ENCODE measurements at places on chromosomes 6 and 20. TPM values are rescaled to one million over a fixed set of nuclear protein-coding genes. Genes with fewer than 3 reads are reported as not detected.

Gene PXDC1
- 60.6 TPM for total RNA-seq

Gene NMBR
- not detected for total RNA-seq

Gene MDC1
- total RNA-seq = 5.4 TPM

Gene SAMD5
- 0.68 TPM for total RNA-seq

Gene TXLNB
- total RNA-seq = 0.95 TPM

Gene ZNF391
- total RNA-seq = 4.6 TPM

Gene PPIL6
- 1.4 TPM for total RNA-seq

Gene KCNK15
- 0.55 TPM for total RNA-seq

- DNase-seq = no peak
- no peak overlapping the region for H3K4me3 ChIP-seq
- H3K36me3 ChIP-seq = no peaks in the 10 kb centered on the region
- H3K4me1 ChIP-seq = no peaks in the 10 kb centered on the region
Observed at GRCh38 chr20:46999801-47000465, 105.3 kb downstream of the EYA2 start.

- no peaks in the 10 kb centered on the region for H3K4me1 ChIP-seq
- no peak overlapping the region for H3K4me3 ChIP-seq
- H3K36me3 ChIP-seq = no peaks in the 10 kb centered on the region
- H3K27me3 ChIP-seq = no peaks in the 10 kb centered on the region
Observed at GRCh38 chr6:70150521-70150920, 152.4 kb downstream of the COL9A1 start.

- H3K36me3 ChIP-seq = no peaks in the 10 kb centered on the region
- no peak overlapping the region for H3K4me3 ChIP-seq
- H3K27me3 ChIP-seq = no peaks in the 10 kb centered on the region
- no peak for DNase-seq
- H3K27ac ChIP-seq = no peak overlapping the region
- no peaks in the 10 kb centered on the region for H3K4me1 ChIP-seq
Observed at GRCh38 chr6:43886717-43887339, 116.8 kb downstream of the VEGFA start.

DNA sequence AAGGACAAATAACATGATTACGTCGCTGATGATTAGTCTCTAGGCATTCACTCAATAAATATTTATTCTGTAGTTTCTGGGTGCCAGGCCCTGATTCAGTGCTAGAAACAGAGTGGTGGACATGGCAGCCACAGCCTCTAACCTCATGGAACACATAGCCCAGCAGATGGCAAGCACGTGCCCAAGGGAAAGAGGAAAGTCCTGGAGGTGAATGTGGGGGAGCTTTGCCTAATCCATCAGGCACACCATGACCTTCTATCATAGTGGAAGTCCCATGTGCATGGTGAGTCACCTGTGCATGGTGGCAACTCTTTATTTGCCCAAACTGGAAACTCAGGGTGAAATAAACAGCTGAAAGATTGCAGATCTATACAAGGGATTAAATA is 143.0 kb upstream of the TNFAIP3 start:
- no peak for DNase-seq
- H3K27ac ChIP-seq = peak overlapping the region; percentile 50
- H3K4me3 ChIP-seq = no peak overlapping the region
- H3K4me1 ChIP-seq = peaks cover 7% of the 10 kb centered on the region
- no peaks in the 10 kb centered on the region for H3K36me3 ChIP-seq

- DNase-seq = no peak
- no peak overlapping the region for H3K4me3 ChIP-seq
- no peaks in the 10 kb centered on the region for H3K27me3 ChIP-seq
- H3K4me1 ChIP-seq = no peaks in the 10 kb centered on the region
- no peak overlapping the region for H3K27ac ChIP-seq
Observed at GRCh38 chr6:133817460-133818047, 71.4 kb upstream of the TCF21 start.

DNA sequence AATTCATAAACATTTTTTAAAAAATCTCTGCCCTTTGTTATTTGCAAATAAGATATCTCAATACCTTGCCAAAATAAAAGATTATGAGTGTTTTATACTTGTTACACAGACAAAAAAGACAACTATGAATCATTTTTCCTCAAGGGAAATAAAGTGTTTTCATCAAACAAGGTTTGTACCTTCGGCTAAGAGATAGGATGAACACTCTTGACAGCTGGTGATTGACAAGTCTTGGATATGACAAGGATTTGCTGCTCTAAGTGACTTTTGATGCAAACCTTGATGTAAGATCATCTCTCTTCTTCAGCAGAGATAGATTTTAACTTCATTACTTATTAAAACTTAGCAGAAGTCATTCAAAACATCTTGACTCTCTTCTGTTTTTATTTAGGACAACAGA is 514.3 kb upstream of the IRAK1BP1 start:
- no peaks in the 10 kb centered on the region for H3K4me1 ChIP-seq
- H3K36me3 ChIP-seq = no peaks in the 10 kb centered on the region

DNA sequence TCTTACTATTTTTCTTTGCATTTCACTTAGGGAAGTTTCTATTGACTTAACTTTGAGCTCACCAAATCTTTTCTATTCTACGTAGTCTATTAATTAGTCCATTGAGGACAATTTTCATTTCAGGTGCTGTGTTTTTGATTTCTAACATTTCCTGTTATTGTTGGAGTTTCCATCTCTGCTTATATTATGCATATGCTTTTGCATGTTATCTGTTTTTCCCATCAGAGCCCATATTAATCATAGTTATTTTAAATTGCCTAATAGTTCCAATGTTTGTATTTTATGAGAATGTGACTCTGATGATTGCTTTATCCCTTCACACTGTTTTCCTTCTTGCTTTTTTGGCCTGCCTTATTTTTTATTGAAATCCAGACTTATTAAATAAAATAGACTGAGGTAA is 414.5 kb upstream of the OPRM1 start:
- no peaks in the 10 kb centered on the region for H3K36me3 ChIP-seq
- no peaks in the 10 kb centered on the region for H3K27me3 ChIP-seq
- no peak for DNase-seq
- no peak overlapping the region for H3K4me3 ChIP-seq
- no peaks in the 10 kb centered on the region for H3K4me1 ChIP-seq

DNA sequence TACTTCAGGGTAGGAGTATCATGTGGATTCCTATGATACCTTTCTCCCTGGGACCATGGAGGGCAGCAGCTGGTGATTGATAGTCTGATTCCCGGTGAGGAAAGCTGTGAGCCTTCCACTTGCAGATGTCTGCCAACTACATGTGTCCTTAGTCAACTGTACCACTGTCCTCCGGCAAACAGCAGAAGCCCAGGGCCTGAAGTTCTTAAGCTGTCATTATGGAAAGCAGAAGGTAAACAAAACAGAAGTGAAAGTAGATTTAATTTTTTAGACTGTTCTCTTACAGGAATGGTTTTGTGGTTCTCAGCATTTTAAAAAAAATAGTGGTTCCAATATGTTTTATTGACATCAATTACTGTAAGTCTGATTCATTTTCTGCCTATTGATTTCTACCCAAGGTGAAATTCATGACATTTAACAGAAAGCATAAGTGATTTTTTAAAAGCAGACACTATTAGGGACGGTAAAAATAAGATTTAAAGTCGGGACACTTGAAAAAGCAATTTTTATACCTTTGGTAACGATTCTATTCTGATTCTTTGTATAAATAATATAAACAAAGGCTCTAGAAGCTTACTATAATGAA is 36.6 kb downstream of the PTPN1 start:
- no peaks in the 10 kb centered on the region for H3K36me3 ChIP-seq
- no peaks in the 10 kb centered on the region for H3K27me3 ChIP-seq
- peaks cover 45% of the 10 kb centered on the region for H3K4me1 ChIP-seq
- peak overlapping the region; percentile 36 for H3K27ac ChIP-seq

DNA sequence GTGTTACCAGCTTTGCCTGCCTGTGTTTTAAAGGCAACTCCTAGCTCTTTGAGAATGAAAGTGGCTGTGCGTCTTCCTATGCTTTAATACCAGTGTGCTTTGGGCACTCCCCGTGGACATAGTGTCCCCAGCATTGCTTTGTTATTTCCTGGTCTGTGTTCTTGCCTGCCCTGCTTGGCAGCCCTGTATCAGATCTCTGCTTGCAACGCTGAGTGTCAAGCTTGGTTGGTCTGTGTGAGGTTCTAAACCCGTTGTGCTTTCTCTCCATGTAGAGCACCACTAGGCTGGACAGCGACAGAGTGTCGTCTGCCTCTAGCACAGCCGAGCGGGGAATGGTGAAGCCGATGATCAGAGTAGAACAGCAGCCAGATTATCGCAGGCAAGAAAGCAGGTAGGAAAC is 80.2 kb downstream of the AFDN start:
- H3K27ac ChIP-seq = no peak overlapping the region
- H3K36me3 ChIP-seq = peaks cover 7% of the 10 kb centered on the region
- no peaks in the 10 kb centered on the region for H3K27me3 ChIP-seq
- no peak for DNase-seq
- H3K4me3 ChIP-seq = no peak overlapping the region
- no peaks in the 10 kb centered on the region for H3K4me1 ChIP-seq

DNA sequence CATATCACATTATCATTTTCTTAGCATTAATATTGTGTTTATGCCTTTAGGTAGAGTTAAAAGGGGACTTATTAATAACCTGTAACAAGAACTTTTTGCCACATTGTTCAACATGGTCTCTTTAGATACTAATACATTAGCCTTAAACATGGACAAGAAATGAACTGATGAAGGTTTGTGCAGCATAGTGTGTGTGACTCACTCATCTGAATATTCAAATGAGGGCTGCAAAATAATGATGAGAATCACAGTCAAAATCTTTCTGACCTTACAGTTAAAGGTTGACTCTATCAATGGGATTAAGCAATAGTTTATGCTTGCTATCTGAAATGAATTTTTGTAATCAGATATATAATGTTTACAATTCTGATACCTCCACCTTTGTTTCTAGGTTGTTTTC is 1189.3 kb upstream of the CITED2 start:
- H3K4me1 ChIP-seq = peaks cover 15% of the 10 kb centered on the region
- no peak overlapping the region for H3K4me3 ChIP-seq
- H3K27me3 ChIP-seq = no peaks in the 10 kb centered on the region
- no peak for DNase-seq
- H3K27ac ChIP-seq = no peak overlapping the region
- no peaks in the 10 kb centered on the region for H3K36me3 ChIP-seq

DNA sequence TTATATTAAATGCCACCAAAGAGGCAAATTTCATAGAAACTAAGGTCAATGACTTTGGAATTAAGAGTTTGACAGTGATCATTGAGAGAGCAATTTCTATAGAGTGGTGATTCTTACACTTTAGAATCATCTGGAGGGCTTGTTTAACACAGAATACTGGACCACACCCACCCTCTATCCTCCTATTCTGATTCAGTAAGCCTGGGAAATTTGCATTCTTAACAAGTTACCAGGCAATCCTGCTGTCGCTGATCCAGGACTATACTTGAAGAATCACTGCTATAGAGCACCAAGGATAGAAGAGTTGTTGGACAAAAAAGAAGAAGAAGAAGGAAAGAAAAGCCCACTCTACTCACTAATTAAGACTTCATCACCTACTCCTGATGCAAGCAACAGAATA is 21.3 kb upstream of the TBX18 start:
- H3K36me3 ChIP-seq = no peaks in the 10 kb centered on the region
- no peak for DNase-seq
- no peak overlapping the region for H3K27ac ChIP-seq

GRCh38 chr6:128068119-128068479 is 167.2 kb upstream of the THEMIS start:
- no peak for DNase-seq
- no peaks in the 10 kb centered on the region for H3K36me3 ChIP-seq
- no peaks in the 10 kb centered on the region for H3K4me1 ChIP-seq
- H3K27me3 ChIP-seq = no peaks in the 10 kb centered on the region

Measured in sigmoid colon (tissue), 7 donors.